ENCODE measurements at places on chromosomes 16 and 17. TPM values are rescaled to one million over a fixed set of nuclear protein-coding genes. Genes with fewer than 3 reads are reported as not detected.

- H3K4me1 ChIP-seq = no peaks in the 10 kb centered on the region
- no peaks in the 10 kb centered on the region for H3K27me3 ChIP-seq
- no peaks in the 10 kb centered on the region for H3K36me3 ChIP-seq
- H3K27ac ChIP-seq = no peak overlapping the region
These were observed 394.0 kb downstream of the CA10 start for GRCh38 chr17:51764387-51764971.

CDK5R1 gene
- total RNA-seq = 0.36 TPM

DNA sequence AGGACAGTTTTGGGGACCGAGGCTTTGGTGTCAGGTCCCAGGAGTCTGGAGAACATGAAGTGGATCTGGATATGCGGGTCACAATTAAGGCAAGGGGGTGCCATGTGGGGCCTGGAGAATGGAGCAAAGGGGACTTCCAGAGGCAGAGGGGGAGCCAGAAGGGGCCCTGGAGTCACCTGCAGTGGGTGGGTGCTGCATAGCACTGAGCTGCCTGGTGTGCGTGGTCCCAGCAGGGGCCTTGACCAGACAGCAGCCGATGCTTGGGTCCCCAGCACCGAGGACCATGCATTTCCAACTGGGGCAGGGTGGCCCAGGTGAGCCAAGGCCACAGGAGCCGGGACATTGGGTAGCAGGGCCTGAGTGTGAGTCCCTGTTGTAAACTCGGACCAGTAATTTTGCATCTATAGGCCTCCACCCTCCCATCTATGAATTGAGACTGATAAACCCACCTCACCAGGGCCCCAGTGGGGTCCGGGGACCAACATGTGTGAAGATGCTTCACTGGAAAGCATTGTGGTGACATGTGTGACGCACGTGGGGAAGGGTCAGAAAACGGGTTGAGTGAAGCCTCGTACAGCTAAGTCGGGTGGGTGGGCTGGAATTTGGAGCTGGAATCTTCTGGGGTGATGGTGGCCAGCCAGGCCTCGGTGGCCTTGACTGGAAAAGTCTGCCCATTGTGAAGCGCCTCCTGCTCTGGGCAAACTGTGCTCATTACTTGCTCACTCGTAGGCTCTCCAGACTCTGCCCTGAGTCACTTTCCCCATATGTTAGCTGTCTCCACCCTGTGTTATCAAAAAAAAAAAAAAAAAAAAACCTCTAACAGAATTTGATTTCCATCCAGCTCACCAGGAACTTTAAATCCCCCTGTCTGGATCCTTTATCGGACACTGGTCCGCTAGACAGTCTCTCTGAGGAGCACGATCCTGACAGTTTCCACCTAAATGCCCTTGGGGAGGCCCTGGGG lies 90.5 kb upstream of the ZNF469 start:
- H3K4me3 ChIP-seq = no peak overlapping the region
- DNase-seq = peak; percentile 54
- no peak overlapping the region for H3K27ac ChIP-seq
- peaks cover 2% of the 10 kb centered on the region for H3K4me1 ChIP-seq
- H3K27me3 ChIP-seq = no peaks in the 10 kb centered on the region

DNA sequence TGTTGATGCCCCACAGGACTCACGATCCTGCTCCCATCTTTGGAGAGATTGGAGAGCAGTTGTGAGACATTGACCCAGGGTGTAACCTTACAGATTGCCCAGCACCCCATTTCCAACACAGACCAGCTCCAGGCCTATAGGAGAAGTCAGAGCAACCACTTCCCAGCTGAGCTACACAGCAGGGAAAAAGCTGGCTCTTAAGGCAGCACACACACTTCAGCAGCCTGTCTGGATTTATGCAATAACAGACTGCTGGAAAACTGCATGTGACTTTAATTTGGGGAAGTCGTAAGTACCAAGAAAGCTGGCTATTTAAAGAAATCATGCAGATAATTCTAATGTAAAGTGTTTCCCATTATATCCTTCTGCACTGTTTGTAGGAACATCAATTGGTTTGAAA lies 30.8 kb downstream of the NOG start:
- no peak for DNase-seq
- H3K27me3 ChIP-seq = peaks cover 35% of the 10 kb centered on the region
- H3K36me3 ChIP-seq = no peaks in the 10 kb centered on the region
- H3K27ac ChIP-seq = no peak overlapping the region

- H3K27ac ChIP-seq = no peak overlapping the region
- H3K4me3 ChIP-seq = no peak overlapping the region
- no peaks in the 10 kb centered on the region for H3K27me3 ChIP-seq
- H3K36me3 ChIP-seq = no peaks in the 10 kb centered on the region
- H3K4me1 ChIP-seq = no peaks in the 10 kb centered on the region
These were observed 270.0 kb upstream of the PSMD7 start for GRCh38 chr16:74026373-74027281.

Data from IMR-90 (cell line).